HCEC 1CT (cell line): ENCODE measurements at places on chromosomes 6 and 20.

DNA sequence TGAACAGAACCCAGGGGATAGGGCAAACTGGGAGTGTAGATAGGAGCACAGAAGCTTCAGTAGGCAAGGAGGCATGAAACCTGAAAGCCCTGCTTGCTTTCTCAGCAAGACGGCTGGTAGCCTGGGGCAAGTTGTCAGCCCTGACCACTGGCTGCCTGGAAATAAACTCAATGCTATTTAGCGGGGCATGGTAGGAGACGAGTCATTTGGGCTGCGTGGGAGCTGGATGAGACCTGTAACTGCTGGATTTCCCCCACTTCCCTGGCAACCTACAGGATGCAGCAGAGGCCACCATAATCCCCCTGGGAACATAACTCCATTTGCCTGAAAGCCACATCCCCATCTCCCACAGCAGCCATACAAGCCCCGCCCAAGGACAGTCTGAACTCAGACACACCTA, 332.6 kb upstream of the TBX18 start:
- no peak for DNase-seq

GRCh38 chr20:11378252-11378651, 539.4 kb upstream of the BTBD3 start:
- DNase-seq: no peak

GRCh38 chr20:12698817-12699216, 310.0 kb upstream of the SPTLC3 start:
- DNase-seq: no peak

DNA sequence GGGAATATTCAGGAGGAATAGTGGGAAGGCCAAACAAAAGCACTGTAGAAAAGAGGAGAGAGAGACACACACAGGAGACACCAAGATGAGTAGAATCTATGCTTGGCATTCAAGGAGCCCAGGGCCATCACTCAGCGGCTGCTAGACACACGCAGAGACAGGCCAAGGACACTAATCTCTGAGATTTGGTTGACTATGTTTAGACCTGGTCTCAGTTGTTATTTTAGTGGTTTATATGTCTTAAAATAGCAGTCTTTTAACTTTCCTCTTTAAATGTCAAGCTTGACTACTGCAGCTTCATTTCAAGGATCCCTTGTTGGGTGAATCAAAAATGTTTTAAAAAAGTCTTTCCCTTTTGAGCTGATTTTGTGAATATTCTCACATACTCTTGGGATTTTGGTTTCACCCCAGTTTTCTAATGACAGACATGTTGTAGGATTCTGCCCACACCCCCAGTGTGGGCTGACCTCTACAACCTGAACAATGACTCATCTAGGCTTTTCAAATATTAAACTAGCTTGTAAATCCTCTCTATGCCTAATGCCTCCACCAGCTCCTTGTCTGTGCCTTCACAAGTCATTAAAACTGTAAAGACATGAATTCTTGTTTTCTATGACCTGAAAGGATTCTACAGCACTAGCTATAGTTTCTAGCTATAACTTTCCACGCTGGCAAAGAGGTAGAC, 142.7 kb upstream of the EXOC2 start:
- DNase-seq: no peak

- no peak for DNase-seq
Measured at GRCh38 chr6:79833264-79833963, 113.9 kb downstream of the ELOVL4 start.

DNA sequence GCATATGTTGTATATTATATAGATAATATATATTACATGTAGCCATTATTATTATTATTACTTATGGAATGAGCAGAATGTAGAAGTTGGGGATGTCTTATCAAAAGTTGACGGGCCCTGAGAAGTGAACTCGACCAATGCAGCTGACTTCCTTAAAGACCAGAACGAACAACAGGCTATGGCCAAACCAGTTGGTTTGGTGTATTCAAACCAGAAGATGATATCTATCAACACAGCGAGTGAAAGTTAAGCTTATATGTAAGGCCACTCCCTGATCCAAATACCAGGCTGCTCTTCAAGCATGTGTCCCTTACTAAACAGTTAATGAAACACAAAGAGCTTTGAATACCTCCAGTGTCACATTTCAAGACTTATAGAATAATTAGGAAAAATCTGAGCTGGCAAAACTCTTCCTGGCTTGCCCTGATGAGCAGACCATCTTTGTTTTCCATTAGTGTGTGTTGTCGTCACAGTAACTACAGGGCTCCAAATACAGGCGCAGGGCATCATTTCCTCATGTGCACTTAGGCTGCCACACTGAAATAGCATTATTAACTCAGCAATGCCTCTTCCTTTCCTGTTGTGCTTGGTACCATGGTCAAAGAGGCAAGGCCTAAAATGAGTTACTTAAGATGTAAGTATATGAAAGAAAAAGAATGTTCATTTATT, 6.6 kb downstream of the FILIP1 start:
- no peak for DNase-seq

GRCh38 chr20:38791291-38791690, 14.2 kb upstream of the PPP1R16B start:
- no peak for DNase-seq

DNA sequence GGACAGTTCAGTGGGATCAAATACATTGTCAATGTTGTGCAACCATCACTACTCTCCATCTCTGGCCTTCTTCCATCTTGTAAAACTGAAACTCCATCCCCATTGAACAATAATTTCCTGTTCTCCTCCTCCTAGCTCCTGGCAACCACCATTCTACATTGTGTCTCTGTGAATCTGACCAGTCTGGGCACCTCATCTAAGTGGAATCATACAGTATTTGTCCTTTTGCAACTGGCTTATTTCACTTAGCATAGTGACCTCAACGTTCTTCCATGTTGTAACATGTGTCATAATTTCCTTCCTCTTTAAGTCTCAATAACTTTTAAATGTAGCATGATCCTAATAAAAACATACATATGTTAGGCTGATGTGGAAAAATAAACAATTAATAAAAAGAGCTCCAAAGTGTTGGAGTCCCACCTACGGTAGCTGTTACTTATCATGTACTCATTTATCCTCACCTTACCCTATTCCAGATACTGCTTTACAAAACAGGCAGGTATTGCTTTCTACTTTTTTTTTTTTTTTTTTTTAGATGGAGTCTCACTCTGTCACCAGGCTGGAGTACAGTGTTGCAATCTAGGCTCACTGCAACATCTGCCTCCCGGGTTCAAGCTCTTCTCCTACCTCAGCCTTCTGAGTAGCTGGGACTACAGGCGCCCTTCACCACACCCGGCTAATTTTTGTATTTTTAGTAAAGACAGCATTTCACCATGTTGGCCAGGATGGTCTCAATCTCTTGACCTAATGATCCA, 91.9 kb downstream of the TNFAIP3 start:
- no peak for DNase-seq

GRCh38 chr6:116046737-116047136, 14.0 kb downstream of the FRK start:
- no peak for DNase-seq

DNA sequence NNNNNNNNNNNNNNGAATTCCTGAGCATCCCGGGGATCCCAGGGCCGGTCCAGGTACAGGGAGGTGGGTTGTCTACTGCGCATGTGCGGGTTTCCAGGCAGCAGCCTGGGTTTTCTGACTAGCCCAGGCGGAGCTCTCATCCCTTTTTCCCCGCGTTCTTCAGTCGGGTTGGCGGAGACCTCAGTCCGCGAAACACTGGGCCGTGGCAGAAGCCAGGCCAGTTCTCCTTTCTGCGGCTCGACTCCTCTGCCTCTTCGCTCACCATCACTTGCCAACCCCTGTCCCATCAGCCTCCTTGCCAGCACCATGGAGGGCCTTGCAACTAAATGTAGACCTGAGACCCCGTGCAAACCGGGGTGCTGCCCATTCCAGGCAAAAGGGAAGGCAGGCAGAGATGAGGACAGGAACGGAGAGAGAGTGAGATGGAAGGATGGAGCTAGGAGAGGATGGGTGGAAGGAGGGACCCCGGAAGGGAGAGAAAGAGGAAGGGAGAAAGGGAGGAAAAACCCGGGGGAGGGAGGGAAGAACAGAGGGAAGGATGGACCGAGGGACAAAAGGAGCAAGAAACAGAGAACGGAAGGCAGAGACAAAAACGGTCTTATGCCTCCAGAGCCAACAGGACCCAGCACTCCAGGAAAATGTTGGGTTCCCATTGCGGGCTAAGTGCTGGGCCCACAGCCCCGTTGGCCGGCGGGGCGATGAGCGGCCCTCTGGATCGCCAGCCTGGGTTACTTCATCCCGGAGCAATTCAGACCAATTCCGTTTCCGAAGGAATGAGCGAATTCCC, 445.4 kb upstream of the DEFB115 start:
- peak; percentile 6 for DNase-seq

DNA sequence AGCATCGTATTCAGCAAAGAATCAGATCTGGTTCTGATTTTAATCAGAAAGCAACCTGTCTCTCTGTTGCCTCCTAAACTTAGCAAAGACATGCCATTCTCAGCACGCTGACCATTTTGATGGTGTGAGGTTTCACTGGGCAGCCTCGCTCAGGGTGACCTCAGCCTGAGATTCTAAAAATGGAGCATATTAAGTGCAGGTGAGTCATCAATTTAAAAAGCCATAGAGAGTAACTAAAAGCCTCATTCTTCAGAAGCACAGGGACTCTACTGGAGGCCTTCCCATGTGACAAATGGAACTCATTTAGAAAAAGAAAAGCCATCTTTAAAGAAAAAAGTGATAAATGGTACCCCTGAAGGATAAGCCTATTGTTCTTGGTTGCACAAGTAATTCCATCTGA, 91.3 kb downstream of the FILIP1 start:
- DNase-seq: peak; percentile 61

- DNase-seq: no peak
Measured at GRCh38 chr6:39228111-39228971, 934 bp downstream of the KCNK5 start.

GRCh38 chr6:121237859-121238258, 96.4 kb downstream of the TBC1D32 start:
- no peak for DNase-seq

DNA sequence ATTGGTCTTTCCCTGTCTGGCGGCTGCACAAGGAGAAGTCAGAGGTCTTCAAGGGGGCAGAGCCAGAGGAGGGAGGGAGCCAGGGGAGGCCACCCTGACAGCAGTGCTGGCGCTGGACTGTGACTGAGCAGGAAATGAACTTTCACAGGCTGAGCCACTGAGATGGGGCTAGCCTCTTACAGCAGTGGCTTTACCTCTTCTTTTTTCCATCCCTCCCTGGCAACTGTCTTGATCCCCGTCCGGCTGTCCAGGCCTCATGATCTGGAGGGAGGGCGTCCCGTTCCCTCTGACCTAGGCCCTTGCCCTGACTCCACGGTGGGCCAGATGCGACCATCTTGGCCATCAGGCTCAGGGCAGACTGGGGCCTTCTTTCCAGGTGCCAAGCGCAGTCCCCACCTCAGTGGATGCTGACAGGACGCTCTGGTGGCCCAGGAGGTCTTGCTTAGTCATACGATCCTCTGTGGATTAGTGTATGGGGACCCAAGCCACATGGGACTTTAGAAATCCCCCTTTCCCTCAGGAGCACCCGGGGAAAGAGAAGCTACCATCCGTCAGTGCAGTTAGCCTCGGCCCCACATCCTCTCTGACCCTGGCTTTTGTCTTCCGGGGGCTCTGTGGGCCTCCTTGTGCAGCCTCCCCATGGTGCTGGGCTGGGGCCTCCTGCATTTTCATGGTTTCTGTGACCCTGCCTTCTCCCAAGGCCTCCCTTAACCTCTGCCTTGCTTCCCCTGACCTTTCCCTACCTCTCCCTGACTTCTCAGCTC, 57.4 kb upstream of the CCDC167 start:
- DNase-seq: no peak

DNA sequence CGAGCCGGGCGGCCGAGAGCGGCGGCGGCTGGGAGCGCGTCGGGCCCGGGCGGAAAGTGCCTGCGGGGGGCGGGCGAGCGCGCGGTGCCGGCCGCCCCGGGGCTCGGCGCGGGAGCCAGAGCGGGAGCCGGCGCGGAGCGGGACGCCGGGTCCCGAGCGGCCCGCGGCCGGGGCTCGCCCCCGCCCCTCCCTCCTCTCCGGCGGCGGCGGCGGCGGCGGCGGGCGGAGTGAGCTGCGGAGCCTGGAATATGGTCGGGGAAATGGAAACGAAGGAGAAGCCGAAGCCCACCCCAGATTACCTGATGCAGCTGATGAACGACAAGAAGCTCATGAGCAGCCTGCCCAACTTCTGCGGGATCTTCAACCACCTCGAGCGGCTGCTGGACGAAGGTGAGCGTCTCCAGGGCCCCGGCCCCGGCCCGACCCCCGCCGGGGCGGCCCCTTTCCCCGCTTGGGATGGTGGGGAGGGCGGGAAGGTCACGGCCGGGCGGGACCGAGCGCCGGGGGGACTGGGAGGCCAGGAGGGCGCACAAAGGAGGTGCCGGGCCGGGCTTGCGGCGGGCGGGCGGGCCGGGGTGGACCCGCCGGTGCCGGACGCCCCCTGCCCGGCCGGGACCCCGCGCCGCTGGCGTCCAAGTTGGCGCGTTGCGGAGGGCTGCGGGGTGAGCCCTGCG, 565 bp downstream of the QKI start:
- no peak for DNase-seq

- DNase-seq: no peak
Measured at GRCh38 chr6:40485795-40486194, 101.4 kb downstream of the LRFN2 start.

DNA sequence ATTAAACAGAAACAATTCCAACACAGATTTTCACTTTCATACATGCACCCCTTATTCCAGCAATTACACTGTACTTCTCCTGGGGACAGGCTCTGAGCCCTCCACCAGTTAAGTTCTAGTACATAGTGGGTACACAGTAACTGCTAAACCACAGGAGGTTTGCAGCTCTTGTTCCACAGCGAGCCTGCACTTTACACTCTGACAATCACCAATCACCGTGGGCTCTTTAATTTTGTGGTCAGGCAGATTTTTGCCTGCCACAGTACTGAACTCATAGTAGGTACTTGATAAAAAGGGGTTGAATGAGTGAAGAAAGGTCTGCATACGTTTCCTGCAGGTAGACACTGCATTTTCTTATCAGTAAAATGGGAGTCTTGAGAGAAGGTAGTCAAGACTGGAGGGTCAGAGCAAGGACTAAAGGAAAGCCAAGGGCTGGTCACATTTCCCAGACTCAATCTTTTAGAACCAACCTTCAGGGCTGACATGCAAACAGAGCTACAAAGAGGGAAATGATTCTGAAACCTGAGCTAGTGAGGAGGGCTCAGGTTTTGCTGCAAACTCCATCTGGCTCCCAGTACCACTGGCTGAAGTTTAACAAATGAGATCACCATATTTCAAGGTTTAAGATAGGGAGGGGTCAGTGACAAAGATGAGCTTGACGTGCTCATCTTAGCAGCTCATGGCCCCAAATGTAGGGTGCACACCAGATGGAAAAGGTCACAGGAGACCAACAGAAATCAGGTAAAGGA, 404.6 kb downstream of the BTBD9 start:
- no peak for DNase-seq

GRCh38 chr6:93266116-93266817, 153.1 kb downstream of the EPHA7 start:
- DNase-seq: no peak

DNA sequence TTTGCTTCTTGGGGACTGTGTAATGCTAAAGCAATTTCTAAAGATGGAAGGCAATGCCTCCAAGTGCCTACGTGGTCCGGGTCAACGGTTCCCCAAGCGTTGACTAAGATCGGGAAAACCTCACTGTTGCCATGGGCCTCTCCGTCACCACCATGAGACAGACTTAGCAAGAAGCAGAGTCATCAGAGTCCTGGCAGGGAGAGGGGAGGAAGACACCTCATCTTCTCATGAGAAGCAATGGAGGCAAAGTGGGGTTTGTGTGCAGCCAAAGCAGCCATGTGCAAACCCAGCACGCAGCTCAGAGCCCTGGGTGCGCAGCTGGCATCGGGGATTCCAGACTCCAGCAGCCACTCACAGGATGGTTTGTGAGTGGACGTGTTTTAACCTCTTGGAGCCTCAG, 111.4 kb downstream of the SYNDIG1 start:
- DNase-seq: no peak
